ENCODE measurements at places on chromosomes 1 and 21. TPM values are rescaled to one million over a fixed set of nuclear protein-coding genes. Genes with fewer than 3 reads are reported as not detected.

ACTL8 gene
- 0.07 TPM for total RNA-seq

WDR47 gene
- 22.1 TPM for total RNA-seq

TRIM58 gene
- 0.13 TPM for total RNA-seq

LGR6 gene
- total RNA-seq: not detected

CFHR3 gene
- not detected for total RNA-seq

PTPRF gene
- total RNA-seq: 212 TPM

CNR2 gene
- not detected for total RNA-seq

ACTN2 gene
- total RNA-seq: 1.0 TPM

ADAMTS4 gene
- 14.7 TPM for total RNA-seq

DCLRE1B gene
- total RNA-seq: 1.7 TPM

TNFRSF1B gene
- 4.5 TPM for total RNA-seq

FLAD1 gene
- 13.0 TPM for total RNA-seq

NOS1AP gene
- not detected for total RNA-seq

GBP3 gene
- total RNA-seq: 19.3 TPM

KCNH1 gene
- total RNA-seq: 8.9 TPM

BTBD8 gene
- total RNA-seq: 2.1 TPM

FCER1A gene
- total RNA-seq: not detected

KCNJ9 gene
- under 0.01 TPM for total RNA-seq

CAMTA1 gene
- 31.8 TPM for total RNA-seq

LCE5A gene
- total RNA-seq: not detected

OLFML2B gene
- total RNA-seq: 19.4 TPM

AADACL3 gene
- total RNA-seq: not detected

ITLN2 gene
- 0.52 TPM for total RNA-seq

THEMIS2 gene
- total RNA-seq: 8.9 TPM

RHD gene
- total RNA-seq: not detected

OTUD3 gene
- 5.1 TPM for total RNA-seq

KPRP gene
- total RNA-seq: not detected

PADI3 gene
- not detected for total RNA-seq

DNASE2B gene
- not detected for total RNA-seq

S100A4 gene
- 41.0 TPM for total RNA-seq

IL20 gene
- total RNA-seq: not detected

DCDC2B gene
- total RNA-seq: not detected

EXOSC10 gene
- 40.5 TPM for total RNA-seq

RBBP5 gene
- total RNA-seq: 15.7 TPM

MYOG gene
- total RNA-seq: not detected

ZBTB8A gene
- total RNA-seq: 6.9 TPM

HSPA6 gene
- 4.5 TPM for total RNA-seq

KRTAP19-2 gene
- total RNA-seq: not detected

SLC25A24 gene
- 41.0 TPM for total RNA-seq

CFAP74 gene
- total RNA-seq: not detected

OPRD1 gene
- total RNA-seq: under 0.01 TPM
